T-helper 9 cell (primary cell): ENCODE measurements at places on chromosomes 1 and 21.
A peak's percentile ranks its signal among the peaks of the same experiment; 100 is the strongest.

DNA sequence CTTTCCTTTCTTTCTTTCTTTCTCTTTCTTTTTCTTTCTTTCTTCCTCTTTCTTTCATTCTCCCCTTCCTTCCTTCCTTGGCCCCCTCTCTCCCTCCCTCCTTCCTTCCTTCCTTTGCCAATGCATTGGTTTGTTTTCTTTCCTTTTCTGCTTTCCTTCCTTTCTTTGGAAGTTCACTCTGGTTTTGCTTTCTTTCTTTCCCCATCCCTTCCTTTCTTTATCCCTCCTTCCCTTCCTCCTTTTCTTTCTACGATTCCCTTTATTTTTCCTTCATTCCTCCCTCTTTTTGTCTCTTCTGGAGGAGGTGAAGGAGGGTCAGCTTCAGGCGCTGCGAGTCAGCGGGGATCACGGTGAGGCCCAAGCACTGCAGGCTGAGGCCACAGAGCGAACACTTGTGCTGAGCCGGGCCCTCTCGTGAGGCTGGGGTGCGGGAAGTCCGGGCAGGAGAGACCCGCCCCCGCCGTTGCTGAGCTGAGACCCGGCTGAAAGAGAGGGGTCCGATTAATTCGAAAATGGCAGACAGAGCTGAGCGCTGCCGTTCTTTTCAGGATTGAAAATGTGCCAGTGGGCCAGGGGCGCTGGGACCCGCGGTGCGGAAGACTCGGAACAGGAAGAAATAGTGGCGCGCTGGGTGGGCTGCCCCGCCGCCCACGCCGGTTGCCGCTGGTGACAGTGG lies 1.5 kb downstream of the SIM2 start:
- no peak for DNase-seq

DNA sequence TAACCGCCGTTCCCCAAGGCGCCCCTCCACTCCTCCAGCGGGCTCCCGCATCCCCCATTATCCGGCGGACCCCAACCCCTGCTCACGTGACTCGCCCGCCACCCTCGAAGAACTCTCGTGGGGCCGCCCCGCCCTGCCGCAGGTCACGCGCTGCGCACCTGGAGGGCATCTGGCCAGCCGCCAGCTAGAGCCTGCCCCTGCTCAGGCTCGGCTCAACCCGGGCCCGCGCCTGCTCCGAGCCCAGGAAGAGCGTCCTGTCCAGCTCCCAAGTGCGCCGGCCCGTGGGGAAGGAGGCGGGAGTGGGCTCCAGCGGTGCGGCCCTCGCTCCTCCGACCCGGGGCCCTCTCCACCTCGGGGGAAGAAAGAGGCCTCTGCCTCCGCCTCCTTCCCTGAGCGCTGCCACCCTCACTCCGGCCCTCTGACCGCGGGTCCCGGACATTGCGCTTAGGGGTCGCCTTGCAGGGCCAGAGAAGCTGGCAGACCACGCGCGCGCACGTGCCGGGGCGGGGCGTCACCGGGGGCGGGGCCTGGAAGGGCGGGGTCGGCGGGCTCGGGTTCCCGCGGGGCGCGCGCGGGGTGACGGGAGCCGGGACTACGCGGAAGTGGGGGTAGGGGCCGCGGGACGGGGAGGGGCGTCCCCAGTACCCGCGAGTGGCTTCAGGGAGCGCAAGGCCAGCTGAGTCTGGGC lies 28.4 kb downstream of the HMGN2 start:
- DNase-seq, result peak; percentile 87

DNA sequence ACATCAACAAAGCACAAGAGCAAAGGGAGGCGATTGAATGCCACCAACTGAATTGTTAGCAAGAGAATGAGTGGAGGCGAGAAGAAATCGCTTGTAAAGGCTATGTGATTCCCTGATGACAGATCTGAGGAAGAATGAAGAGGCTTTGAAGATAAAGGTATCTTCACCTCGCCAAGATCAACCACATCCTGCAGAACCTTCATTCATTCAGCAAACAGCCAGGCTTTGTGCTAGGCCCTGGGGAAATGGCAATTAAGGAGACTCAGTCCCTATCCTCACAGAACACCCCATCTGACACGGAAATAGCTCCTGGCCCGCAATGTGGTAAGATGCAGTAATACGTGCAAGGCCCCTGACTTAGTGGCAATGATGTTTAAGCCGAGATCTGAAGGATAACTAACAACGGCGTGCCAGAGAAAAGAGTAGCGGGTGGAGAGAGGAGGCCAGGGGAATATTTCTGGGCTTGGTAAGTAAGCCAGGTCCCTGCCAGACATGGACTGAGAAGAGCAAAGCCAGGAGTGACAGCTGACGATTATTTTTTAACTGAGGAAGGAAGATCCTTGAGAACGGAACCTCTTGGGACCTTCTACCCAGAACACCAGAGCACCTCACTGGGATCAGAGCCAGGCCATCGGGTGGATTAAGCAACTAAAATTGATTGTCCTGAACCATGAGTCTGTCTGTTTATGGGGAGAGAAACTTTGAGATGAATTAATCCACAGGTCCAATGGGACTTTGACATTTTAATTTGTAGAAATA lies 4.6 kb upstream of the VSIG8 start:
- no peak for DNase-seq

DNA sequence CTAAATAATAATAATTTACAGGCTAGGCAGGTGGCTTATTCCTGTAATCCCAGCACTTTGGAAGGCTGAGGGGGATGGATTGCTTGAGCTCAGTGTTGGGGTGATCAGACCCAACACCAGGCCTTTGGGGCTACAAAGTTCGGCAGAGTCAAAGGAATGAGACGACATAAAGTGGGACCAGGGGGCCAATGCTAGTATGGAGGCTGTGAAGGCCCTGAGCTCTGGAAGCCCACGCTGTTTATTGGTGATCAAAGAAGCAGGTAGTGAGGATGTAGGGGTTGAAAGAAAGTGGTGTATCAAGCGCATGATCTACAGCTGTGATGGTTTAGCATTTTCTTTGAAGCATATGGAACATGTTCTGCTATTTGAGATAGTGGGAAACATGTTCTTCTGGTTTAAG lies 5.6 kb downstream of the BTBD8 start:
- DNase-seq, result no peak

DNA sequence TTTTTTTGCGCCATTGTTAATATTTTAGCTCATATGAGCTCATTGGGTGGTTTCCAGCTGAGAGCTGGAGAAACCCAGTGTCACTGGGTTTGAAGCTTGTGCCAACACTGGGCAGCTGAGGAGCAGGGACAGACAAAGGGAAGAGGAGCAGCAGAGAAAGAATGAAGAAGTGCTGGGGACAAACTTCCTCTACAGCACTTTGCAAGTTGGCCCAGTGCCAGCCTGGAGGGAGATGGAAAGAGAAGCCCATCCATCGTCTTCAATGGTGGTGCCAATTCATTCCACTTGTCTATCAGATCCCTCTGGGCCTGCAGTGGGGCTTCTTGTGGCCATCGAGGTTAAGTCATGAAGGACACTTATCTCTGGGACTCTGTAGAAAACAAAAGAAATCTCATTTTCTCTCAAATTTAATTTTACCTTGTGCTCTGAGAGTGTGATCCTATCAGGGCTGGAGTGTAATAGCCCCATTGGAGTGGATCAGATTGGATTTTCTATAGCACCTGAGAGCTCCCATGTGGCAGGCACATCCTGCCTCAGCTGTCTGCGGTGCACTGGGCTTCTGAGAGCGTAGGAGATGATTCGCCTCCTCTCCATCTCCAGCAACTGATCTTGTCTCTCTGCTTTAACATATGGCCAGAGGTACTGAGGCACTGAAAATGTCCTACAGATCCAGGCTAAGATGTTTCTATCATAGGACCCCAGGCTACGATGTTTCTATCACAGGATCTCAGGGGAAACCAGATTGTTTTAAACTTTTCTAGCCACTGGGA lies 114.7 kb downstream of the TNR start:
- no peak for DNase-seq

DNA sequence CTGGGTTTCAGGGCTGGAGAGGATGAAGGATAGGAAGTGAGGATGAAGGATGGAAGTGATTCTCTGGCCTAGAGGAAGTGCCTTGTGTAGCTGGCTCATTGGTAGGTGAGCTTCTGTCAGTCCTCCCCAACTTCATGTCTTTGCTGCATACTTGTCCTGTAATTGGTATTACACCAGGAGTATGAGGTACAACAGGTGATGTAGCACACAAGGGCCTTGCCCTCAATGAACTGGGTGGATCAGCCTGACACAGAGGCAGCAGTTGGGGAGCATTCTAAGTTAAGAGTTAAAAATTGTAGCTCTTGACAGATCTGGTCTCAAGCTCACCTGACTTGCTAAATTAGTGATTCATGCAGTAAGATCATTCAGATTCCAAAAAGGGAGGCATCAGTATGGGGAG lies 37.9 kb upstream of the CACNA1E start:
- no peak for DNase-seq

DNA sequence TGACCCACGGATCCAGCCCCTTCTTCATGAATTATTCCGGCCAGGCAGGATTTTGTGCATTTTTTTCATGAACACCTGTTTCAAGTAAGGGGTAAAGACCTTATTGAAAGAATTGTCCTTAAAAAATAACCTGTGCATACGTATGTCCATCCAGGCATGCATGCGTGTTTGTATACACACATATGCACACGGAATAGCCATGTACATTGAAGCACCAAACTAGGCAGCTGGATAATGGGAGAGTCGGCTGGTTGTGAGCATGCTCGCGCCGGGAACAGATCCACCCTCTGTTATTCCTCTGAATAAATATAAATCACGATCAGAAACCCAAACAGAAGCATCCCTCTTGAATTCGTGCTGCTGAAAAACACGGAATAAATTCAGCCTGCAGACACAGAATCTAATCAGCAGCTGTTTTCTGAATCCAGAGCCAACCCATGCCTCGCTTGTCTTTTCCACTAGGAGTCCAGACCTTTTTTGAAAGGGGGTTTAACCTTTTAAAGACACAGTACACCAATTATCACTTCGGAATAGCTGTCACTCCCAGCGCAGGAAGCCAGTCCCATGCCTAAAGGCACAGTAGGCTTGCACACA lies at the start of gene HIVEP3:
Gene HIVEP3, minus strand, starts transcription at position 473 of the 594 bp plus-strand sequence.
- DNase-seq, result no peak

DNA sequence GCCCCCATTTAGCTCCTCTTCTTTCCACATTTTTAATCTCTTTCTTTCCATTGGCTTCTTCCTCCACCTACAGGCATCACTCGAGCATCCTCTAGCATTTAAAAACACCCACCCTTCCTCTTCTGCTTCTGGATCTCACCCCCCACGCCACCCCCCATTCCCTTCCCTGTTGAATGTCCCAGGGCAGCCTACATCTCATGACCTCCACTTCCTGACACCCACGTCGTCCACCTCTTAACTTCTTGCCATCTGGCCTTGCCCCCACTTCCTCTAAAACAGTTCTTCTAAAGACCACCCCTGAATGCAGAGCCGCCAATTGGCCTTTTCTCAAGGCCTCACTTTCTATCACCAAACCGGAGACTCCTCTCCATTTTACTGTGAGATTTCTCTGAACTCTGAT lies 6.1 kb upstream of the ETNK2 start:
- DNase-seq, result no peak

DNA sequence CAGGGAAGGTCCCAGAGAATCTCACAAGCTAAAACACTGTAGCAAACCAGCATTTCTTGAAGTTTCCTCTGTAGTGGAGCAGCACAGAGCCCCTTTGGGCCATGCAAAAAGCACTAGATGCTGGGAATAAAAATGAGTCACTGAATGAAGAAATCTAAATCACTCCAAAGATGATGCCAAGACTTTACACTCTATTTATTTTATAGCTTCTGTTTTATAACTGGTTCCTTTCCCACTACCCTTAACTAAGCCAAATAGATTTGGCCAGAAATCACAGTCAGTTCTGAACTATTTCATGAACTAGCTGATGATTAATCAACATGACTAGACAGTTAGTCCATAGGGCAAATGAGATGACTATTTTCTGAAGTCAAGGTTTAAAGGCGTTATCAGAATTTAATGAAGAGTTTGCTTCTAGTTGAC lies 89.5 kb downstream of the SCMH1 start:
- no peak for DNase-seq

GRCh38 chr1:224061436-224061835 lies 52.5 kb upstream of the FBXO28 start:
- no peak for DNase-seq

DNA sequence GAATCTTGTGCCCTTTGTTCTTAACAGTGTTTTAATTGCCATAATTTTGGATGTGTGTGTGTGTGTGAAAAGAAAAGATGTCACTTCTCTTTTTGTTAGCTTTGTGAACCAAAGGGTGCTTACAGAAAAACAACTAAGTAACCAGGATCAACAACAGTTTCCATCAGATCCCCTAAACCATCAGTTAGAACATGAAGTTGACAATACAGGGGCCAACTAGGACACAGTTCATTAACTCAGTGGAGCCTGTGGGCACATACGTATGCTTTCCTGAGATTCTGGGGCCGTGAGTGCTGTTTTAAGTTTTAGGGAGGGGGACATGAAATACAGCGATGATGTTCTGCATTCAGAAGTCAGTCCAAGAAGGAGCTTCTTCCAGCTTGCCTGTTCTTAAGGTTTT lies 133.6 kb downstream of the TLR5 start:
- no peak for DNase-seq

GRCh38 chr1:67575861-67576260 lies 109.1 kb upstream of the GADD45A start:
- no peak for DNase-seq

- DNase-seq, result no peak
These were observed 29.6 kb downstream of the DNAH14 start for GRCh38 chr1:224959115-224959514.
